ENCODE measurements at places on chromosomes 2 and 18.

GRCh38 chr2:69103419-69103818, 90.4 kb downstream of the ANTXR1 start:
- DNase-seq: no peak

GRCh38 chr2:3441465-3441864, 62.0 kb downstream of the TRAPPC12 start:
- no peak for DNase-seq

DNA sequence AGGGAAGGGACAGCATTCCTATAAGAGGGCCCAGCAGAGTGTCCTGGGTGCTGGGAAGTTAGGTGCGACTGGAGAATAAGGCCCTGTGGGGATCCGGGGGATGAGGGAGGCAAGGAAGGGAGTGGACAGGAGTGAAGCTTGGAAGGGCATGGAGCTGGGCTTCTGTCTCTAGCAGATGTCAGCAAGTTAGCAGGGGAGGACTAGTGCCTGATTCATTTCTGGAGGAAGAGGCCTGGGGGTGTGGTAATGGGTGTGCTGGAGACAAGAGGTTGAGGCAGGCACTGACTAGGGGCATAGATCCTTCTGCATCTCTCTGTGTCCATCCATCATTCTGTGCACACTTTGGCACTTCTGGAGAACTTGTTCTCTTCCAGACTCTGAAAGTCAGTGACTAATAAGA, 134.7 kb downstream of the ACOXL start:
- no peak for DNase-seq

DNA sequence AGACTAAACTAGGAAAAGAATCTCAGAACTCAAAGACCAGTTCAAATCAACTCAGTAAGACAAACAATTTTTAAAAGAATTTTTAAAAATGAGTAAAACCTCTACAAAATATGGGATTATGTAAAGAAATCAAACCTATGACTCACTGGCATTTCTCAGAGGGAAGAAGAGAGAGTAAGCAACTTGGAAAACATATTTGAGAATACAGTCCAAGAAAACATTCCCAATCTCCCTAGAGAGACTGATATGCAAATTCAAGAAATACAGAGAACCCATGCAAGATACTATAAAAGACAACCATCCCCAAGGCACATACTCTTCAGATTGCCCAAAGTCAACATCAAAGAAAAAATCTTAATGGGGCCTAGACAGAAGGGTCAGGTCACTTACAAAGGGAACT, 162.7 kb downstream of the WDPCP start:
- no peak for DNase-seq

GRCh38 chr18:66708646-66709045, 104.8 kb upstream of the CDH19 start:
- no peak for DNase-seq

GRCh38 chr2:123179526-123179925, 845.6 kb upstream of the CNTNAP5 start:
- DNase-seq: no peak

DNA sequence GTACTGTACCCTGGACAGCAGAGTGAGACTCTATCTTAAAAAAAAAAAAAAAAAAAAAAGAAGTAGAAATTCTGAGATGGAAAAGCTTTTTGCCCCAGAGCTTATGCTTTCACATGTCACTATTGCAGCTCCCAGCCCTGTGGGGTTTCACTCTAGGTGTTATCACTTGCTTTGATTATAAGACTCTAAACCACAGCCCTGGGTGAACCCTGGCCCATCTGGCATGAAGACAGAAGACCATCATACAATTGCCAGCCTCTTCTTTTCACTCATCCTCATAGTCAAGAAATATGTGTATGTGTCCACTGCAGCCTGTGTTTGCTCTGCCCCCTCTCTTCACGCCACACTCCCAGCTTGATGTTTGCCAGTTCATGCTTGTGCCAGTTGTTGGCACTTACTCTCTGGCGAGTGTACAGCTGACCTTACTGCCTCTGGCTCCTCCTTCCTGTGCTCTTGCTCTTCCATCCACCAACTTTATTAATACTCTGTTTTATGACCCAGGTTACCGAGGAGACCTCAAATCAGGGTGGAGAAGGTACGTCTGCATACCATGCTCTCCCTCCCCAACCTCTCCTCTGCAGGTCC, 136.7 kb upstream of the NCK2 start:
- no peak for DNase-seq

- DNase-seq: no peak
These were observed 36.4 kb downstream of the CTIF start for GRCh38 chr18:48575301-48575657.

- DNase-seq: no peak
These were observed 44.2 kb upstream of the HS6ST1 start for GRCh38 chr2:128362889-128363228.

GRCh38 chr2:2114707-2115245, 216.3 kb downstream of the MYT1L start:
- no peak for DNase-seq

DNA sequence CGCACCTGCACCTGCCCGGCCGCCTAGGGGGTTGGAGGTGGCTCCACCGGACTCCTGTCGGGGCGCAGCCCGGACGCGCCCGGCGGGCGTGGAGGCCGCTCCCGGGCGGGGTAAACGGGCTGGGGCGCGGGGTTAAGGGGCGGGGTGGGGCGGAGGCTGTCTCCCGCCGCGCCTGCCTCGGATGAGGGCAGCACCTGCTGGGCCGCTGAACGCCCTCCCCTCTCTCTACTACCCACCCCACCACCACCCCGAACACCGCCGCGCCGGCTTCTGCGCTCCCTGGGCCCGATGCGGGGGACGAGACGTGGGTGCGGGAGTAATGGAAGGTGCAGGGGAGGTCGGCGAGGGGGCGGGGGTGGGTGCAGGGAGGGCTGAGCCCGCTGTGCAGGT, 224.8 kb upstream of the ID2 start:
- no peak for DNase-seq

DNA sequence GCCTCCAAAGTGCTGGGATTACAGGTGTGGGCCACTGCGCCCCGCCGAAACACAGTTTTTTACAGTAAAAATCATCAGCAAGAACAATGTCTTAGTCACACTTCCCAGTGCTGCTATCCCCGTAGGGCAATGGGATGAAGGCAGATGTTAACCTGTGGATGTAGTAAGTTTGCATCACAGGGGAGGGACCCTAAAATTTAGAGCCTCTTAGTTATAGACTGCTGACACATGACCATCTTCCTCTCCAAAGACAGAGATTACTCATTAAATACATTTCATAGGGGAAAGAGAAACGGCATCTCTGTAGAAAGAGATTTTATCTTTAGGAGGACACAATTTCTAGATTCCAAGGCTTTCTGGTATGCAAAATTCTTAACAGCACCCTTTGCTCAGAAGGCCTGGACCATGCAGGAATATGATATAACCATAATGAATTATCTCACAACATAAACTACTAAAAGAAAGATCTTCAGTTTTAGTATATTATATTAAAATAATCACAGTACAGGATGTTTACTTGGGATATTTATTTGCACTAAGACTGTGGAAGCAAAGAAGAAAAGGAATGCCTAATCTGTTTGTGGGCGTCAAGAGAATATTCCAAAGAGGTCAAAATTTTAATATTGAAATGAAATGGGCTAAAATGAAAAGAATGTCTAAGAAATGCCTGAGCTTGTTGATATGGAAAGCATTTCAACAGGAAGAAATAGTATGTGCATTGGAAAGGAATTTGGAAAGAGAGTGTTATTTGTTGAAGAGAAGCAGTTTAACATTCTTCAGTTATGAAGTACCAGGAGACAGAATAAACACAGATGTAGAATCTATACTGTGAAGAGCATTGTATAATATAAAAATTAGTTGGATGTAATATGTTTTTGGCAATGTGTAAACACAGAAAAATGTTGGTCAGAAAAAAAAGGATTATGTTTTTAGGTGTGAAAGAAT, 1228.3 kb upstream of the CHAC2 start:
- no peak for DNase-seq

- DNase-seq: no peak
These were observed 678.9 kb upstream of the FANCL start for GRCh38 chr2:58920001-58920400.

- DNase-seq: no peak
These were observed 9.6 kb upstream of the DPYSL5 start for GRCh38 chr2:26838121-26838906.

DNA sequence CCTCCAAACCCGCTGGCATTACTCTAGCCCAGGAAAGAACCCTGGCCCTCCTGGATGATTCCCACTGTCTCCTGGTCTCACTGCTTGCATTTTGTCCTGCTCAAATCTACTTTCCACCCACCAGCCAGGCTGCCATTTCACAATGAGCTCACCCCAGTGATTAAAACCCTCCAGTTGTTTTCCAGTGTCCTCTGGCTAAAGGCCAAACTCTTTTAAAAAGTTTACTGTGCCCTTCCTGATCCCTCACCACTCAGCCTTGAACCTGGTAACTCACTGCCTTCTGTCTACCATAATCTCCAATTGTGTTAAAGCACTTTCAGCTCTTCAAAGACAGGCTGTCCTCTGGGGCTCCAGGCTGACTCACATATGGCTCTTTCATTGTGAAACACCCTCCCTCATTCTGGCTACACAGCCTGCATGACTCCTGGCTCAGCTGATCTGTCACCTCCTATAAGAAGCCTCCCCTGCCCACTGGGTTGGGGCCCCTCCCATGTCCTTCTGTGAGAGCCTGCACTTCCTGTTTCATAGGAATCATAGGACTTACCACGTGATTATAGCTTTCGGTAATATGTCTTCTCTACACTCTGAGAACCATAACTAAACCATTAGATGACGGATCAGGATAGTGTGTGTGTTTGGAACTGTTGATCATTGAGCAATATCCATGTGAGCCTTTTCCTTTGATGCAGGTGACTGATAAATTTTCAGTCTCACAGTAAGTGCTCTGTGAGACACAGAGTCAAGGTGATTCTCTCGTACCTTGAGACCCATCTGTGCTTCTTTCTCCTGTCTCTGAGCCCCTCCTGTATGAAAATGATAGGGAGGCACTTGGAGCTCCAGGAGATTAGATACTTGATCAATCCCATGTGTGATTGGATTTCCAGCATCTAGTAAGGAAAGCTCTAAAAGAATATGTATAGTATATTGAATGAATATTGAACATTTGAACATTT, 590.8 kb upstream of the ID2 start:
- no peak for DNase-seq

GRCh38 chr2:78992451-78992806, 33.1 kb upstream of the REG3G start:
- DNase-seq: no peak

GRCh38 chr2:207543272-207543671, 13.5 kb downstream of the CREB1 start:
- no peak for DNase-seq

DNA sequence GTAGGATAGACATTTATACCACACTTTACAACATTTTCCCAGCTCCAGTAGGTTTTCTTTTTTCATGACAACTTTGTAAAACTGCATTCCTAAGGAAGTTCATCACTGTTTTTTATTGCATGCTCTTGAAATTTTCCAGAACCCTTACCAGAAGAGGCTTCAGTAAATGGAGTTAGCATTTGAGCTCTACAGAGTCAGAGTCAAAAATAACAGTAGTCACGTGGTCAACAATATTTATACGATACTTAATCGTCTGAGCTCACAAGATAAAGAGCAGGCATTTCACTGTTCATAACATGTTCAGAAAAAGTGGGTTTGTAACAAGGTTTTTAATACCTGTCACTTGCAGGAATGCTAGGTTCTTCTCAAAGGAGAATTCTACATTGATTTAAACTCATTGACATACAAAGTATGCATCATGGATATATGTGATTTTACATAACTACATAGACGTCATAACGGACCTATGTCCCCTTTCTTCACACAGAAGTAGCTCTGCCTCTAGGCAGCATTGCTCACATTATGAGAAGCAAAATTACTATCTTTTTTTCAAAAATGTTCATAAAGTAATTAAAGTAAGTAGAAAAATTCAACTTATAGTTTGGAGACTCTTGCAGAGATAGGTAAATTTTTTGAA, 187.0 kb upstream of the COL3A1 start:
- no peak for DNase-seq

DNA sequence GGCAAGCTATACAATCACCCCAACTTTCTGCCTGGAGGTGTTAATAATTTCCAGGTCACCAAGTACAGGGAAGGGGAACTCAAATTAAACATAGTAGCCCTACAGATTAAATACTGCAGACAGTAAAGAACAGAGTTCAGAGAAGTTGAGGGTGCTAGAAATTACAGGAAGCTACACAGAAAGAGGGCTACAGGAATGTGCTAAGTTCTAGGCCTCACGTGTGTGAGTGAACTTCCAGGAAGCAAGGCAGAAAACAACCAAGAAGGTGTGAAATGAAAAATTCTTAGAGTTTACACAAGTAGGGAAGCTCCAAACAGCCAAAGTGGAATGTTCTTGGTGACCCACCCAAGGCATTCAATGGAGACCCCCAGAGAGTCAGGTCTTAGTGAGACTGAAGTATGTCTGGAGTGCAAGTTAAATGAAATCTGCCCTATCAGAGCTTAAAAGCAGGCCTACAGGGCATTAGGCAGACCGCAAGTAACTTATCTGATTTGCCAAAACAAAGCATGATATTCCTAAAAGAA, 58.1 kb upstream of the RNU4ATAC start:
- no peak for DNase-seq

All from anterior cingulate cortex (tissue), 58 donors.